Smooth muscle cell of trachea (primary cell): ENCODE measurements at places on chromosomes 5 and 9. TPM values are rescaled to one million over a fixed set of nuclear protein-coding genes. Genes with fewer than 3 reads are reported as not detected.

Gene PCDHB3
- total RNA-seq: 0.29 and 0.50 TPM in 2 replicates

Gene LHX2
- total RNA-seq: not detected in 2 replicates

Gene FAXDC2
- total RNA-seq: 11.2 and 14.9 TPM in 2 replicates

Gene QRFP
- total RNA-seq: not detected in 2 replicates

Gene SLCO6A1
- total RNA-seq: not detected in 2 replicates

Gene HACD4
- 13.4 and 16.3 TPM in 2 replicates for total RNA-seq

Gene DMXL1
- total RNA-seq: 46.6 and 50.9 TPM in 2 replicates

Gene BTNL3
- total RNA-seq: not detected in 2 replicates

Gene ZNF462
- 17.0 and 19.0 TPM in 2 replicates for total RNA-seq

Gene FOXD4L6
- total RNA-seq: not detected in 2 replicates

Gene IL9
- not detected in 2 replicates for total RNA-seq

Gene FLT4
- under 0.01 and 0.15 TPM in 2 replicates for total RNA-seq

Gene ENC1
- 16.1 and 25.6 TPM in 2 replicates for total RNA-seq

Gene EIF4E1B
- not detected in 2 replicates for total RNA-seq

Gene CFAP157
- total RNA-seq: 0.17 TPM in 1 of 2 replicates, not detected in the other

Gene PCA3
- not detected in 2 replicates for total RNA-seq

Gene SPATA31D4
- not detected in 2 replicates for total RNA-seq

Gene SLC6A7
- not detected in 2 replicates for total RNA-seq

Gene RHOBTB3
- 172 and 187 TPM in 2 replicates for total RNA-seq

Gene LOX
- 53.8 and 66.2 TPM in 2 replicates for total RNA-seq

Gene PTGES
- 9.5 and 84.5 TPM in 2 replicates for total RNA-seq

Gene IFNA13
- not detected in 2 replicates for total RNA-seq

Gene IFNA2
- not detected in 2 replicates for total RNA-seq

Gene BTF3
- total RNA-seq: 205 and 243 TPM in 2 replicates

Gene TAF11L9
- not detected in 2 replicates for total RNA-seq

Gene CDC20B
- total RNA-seq: under 0.01 TPM in 1 of 2 replicates, not detected in the other

Gene CACFD1
- 8.7 and 13.4 TPM in 2 replicates for total RNA-seq

Gene FBLL1
- 0.44 and 1.7 TPM in 2 replicates for total RNA-seq

Gene GMCL2
- total RNA-seq: under 0.01 TPM in 1 of 2 replicates, not detected in the other

Gene PCDHB16
- total RNA-seq: 0.15 and 0.50 TPM in 2 replicates

Gene MAST4
- total RNA-seq: 10.8 TPM in 2 replicates
